ENCODE measurements at places on chromosomes 2 and 18.

GRCh38 chr2:142300517-142300916 lies 169.7 kb upstream of the LRP1B start:
- no peak for DNase-seq

GRCh38 chr2:101405351-101405899 lies 18.1 kb upstream of the CREG2 start:
- no peak for DNase-seq

DNA sequence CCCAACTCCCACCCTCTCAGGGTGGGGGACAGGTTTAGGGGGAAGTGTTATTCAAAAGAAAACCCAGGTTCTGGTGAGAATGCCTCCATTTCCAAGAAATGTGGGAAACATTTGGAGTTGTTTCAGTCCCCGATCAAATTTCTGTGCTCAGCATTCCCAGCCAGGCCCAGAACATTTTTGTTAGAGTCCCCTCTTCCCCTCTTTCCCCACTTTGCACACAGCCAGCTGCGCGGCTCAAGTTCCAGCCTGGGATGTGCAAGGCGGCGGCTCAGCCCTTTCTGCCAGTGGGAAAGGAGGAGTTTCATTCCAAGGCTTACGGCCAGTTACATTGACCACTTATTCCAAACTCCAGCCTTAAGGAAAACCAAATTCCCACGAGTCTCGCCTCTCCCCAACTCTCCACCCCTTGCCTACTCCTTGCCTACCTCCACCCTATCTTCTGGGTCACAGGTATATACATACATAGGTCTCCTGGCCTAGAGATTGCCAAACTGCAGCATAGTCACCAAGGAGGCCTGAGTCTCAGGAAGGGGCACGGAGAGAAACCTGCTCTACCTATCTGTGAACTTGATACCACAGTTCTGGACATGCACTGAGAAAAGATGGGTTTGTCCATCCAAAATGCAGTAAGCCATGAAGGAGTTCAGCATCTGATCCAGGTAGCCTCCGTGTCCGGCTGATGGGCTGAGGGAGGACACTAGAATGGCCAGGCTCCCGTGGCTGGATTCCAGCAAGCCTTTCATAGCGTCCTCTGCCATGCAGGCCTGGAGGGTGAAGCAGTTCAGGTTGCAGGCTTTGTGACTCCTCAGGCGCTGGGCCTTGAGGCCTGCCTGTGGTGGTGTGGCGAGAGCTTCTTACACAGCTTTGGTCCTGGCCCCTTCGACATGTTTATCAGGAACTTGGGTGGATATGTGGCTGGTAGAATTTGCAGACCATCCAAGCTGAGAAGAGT lies 154.5 kb downstream of the ZFP36L2 start:
- peak; percentile 10 for DNase-seq

DNA sequence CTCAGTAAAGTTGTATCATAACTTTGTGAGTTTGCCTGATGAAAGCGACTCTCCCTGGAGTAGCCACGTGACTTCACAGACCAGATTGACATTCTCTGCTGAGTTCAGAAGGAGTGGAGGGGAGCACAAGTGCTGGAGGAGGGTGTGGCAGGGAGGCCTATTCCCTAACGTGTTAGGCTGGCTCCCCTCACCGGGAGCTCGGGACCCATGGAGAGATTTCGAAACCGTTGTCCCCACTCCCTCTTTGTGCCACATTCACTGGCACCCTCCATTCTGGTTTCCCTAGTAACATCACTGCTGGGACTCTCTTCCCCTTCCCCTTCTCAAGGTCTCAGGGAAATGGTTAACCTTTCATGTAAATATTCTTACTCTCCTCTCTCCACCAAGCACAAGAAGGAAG lies 279.9 kb downstream of the ALPK2 start:
- no peak for DNase-seq

DNA sequence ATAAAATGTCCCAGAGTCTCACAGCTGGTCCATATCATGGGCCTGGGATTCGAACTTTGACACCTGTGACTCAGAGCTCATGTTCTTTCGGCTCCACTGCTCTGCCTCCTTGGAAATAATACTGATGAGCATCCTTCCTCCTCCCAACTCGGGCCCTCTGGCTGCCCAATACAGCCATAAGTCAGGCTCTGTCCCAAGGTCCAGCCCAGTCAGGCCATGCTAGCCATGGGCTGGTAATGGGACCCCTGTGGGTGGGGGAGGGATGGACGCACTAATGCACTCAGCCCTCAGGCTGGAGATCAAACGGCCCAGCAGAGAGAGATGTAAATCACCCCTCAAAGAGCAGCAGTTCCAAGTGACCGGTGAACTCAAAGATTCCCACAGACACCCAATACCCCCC lies 61.1 kb downstream of the DDX1 start:
- no peak for DNase-seq

GRCh38 chr2:177334940-177335543 lies 57.5 kb upstream of the AGPS start:
- DNase-seq, result peak; percentile 59

DNA sequence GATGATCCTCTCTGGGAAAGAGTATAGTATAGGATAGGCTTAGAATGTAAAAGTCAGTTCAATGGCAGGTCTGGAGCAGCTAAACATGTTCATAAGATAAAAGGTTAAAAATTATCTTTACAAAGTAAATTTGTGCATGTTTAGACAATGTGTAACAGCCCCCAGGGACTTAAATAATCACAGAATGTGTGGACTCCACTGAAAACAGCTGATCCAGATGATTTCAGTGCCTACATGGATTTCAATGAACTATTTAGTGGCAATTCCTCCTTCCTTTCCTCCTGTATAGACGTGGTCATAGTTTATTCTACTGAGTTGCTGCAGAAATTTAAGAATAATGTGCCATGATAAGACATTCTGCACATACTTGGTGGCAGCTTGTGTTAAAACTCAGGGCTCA lies 42.9 kb downstream of the ARHGEF33 start:
- DNase-seq, result no peak

DNA sequence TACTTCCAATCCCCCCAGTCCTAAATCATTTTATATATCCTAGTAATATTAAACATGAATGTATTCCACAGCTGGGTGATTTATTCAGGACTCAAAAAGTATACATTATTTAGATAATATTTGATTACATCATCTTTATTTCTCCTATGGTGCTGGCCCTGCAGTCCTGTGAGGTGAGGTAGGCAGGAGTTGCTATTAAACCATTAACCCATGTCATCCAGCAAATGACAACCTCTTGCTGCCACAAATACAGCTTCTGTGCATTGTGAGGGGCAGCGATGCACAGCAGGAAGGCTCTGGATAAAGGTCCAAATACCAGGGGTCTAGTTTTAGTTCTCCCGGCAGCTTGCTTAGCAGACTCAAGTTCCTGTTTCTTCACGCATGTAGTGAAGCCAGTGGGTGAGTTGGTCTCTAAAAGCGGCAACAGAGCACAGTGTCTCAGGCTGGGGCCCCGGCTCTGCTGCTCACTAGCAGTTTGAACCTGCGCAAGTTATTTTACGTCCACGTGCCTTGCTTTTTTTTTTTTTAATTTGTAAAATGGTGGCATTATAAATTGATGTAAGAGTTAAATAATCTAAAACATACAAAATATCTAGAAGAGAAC lies 36.1 kb downstream of the INSIG2 start:
- DNase-seq, result no peak

- DNase-seq, result no peak
Measured at GRCh38 chr2:37317746-37318145, 6.9 kb downstream of the PRKD3 start.

GRCh38 chr2:215479121-215479520 lies 43.3 kb upstream of the FN1 start:
- DNase-seq, result no peak

GRCh38 chr2:209380293-209380692 lies 43.6 kb upstream of the MAP2 start:
- DNase-seq, result peak; percentile 23

DNA sequence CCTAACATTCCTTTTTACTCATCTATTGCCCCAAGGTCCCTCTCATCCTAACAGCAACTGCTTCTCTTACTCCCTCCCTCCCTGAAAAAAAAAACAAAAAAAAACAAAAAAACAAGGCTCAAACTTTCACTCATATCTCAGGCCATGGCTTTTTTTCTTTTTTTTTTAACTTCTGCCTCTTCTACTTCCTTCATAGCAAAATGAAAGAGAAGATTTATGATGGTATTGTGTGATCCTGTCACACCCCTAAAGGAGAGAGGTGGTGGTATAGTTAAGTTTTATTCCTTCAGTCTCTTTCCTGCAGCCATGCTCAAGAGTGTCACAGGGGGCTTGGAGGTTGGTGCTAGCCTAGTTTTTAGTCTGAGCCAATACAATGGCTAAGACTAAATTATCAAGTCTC lies 21.5 kb upstream of the EPC2 start:
- no peak for DNase-seq

- no peak for DNase-seq
Measured at GRCh38 chr2:219084791-219085190, 24.1 kb upstream of the IHH start.

DNA sequence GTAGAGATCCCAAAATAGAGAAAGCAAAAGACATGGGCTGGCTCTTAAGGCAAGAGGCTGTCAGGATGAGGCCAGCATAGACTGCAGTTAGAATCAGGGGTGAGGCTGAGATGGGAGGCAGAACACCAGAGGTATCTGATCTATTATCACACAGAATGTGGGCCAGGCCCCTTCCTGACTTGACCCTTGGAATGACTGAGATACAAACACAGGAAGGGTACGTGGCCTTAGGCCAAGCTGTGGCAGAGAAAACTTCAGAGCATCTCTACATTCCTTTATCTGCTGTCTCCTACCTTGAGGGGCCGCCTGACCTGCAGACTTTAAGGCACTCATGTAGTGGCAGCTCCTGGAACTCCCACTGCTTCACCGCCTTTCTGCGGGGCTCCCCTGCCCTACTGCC lies 28.4 kb downstream of the TMEM17 start:
- no peak for DNase-seq

DNA sequence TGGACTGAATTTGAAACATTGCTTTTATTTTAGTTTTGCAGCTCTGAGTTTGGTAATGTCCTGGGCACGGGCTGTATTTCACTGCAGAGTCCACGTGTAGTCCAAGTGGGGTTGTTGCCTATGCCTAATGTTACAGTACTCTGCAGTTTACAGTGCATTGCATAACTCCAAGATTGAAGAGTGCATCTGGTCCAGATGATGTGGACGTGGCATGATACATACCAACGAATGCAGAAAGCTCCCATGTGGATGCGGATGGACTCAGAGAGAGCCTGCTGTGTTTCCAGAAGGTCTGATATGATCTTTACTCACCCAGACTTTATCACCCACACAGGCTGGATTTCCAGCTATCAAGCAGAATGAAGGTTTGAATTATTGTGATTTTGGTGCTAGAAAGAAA lies 44.4 kb upstream of the CCDC68 start:
- no peak for DNase-seq

DNA sequence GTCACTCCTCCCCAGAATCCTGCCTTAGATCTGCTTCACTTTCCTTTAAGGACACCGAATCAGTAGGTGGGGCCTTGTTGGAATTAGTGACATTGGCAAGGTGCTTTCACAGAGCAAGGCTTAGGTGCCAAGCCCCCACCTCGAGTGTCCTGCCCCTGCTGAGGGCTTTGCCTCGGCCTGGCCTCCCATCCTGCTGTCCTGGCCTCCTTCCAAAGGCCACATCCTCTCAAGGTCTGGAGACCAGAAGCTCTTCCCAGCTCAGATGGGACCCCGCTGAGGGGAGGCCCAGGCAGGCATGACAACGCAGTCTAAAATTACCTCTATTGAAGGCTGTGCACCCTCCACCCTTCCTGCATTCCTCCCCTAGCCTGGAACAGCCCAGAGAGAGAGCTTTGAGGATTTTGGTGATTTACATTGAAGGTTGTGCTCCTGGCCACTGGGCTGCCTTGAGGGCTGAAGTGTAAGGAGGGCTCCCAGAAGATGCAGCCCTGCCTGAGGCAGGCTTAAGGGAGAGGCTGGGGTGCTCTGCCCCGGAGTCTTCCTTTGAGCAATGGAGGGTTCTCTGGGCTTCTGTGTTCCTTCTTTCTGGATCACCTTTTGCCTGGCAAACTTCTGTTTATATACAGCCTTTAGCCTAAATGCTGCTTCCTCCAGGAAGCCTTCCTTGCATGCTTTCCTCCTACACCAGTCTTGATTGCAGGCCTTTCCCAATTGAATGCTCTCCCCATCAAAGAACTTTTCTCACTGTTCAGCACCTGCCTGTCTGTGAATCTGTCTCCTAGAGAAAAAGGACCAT lies 154.4 kb downstream of the DDX1 start:
- no peak for DNase-seq

DNA sequence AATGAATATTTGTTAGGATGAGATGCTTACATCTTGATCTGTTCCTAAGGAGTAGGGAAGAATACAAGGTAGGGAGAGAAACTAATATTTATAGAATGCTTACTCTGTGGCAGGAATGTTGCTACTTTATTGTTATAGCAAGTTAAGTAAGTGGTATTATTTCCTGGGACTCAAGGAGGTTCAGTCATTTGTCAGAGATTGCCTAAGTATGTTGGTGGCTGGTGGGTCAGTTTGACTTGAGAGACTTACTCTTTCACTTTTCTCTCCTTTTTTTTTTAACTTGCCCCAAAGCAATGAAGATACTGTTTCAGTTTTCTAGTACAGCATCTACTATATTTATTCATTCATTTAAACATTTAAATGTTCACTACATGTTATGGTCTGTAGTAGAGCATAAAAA lies 209.2 kb upstream of the STON1 start:
- DNase-seq, result no peak

DNA sequence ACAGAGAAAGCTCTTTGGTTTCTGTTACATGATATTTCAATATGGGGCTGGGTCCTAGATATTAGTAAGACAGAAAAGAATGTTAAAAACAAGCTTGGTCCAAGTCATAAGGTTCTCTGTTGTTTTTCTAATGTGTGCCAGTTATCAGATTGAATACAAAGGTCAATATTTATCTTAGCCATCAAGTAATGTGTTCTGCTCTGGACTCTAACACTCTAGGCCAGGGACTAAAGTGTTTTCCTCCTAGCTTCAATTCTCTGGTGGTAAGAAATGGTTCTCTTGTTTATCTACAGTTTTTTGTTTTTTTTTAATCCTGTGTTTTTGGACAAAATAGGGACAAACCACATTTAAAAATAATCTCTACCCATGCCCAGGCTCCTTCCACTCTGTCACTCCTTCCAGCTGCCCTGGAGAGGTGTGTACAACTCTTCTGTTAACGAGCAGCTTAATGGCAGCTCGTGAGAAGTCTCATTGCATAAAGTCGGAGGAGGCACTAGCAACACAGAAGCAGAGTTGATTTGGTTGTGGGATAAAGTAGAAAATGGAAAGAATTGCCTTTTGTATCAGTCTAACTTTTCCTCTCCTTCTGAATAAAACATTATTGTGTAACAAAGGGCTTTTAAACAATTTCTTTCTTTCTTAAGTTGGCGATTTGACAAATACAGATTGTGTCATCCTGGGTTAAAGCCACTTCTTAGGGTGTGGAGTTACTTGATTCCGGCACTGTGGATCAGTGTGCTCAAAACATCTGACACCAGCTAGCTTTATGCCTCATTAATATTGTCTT lies 8.0 kb upstream of the SESTD1 start:
- no peak for DNase-seq

- DNase-seq, result no peak
Measured at GRCh38 chr2:72561621-72562318, 264.1 kb downstream of the EXOC6B start.

GRCh38 chr2:229003256-229003655 lies 267.8 kb downstream of the PID1 start:
- no peak for DNase-seq
